Activated CD8-positive, alpha-beta memory T cell treated with anti-CD3 and anti-CD28 coated beads for 1 hour (primary cell): ENCODE measurements at places on chromosomes 3 and 15.

- no peak for DNase-seq
Observed at GRCh38 chr3:54514006-54514405, 391.7 kb downstream of the CACNA2D3 start.

DNA sequence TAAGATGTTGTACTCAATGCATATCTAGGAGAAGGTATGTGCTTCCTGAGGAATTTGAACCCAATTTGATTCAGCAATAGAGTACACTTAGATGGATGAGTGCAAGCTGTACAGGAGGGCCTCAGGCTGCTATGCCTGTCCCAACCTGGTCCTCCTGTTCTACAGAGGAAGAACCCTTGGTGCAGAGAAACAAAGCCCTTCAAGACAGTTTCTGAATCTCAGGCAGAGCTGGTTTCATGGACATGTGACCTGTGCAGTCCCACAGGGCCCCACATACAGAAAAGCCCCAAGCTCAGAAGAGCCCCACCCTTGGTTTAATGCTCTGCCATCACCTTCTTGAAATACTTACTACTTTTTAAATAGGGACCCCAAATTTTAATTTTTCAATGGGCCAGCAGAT is 15.3 kb downstream of the FOXP1 start:
- no peak for DNase-seq

GRCh38 chr3:43019006-43019809 is 40.1 kb downstream of the GASK1A start:
- DNase-seq = no peak

- no peak for DNase-seq
Observed at GRCh38 chr3:41932464-41932863, 29.4 kb downstream of the ULK4 start.

GRCh38 chr3:66816090-66816761 is 181.9 kb upstream of the KBTBD8 start:
- DNase-seq = no peak
